ENCODE measurements at places on chromosomes 11 and 22.

- DNase-seq, result no peak
Observed at GRCh38 chr11:125399945-125400344, 96.1 kb downstream of the FEZ1 start.

DNA sequence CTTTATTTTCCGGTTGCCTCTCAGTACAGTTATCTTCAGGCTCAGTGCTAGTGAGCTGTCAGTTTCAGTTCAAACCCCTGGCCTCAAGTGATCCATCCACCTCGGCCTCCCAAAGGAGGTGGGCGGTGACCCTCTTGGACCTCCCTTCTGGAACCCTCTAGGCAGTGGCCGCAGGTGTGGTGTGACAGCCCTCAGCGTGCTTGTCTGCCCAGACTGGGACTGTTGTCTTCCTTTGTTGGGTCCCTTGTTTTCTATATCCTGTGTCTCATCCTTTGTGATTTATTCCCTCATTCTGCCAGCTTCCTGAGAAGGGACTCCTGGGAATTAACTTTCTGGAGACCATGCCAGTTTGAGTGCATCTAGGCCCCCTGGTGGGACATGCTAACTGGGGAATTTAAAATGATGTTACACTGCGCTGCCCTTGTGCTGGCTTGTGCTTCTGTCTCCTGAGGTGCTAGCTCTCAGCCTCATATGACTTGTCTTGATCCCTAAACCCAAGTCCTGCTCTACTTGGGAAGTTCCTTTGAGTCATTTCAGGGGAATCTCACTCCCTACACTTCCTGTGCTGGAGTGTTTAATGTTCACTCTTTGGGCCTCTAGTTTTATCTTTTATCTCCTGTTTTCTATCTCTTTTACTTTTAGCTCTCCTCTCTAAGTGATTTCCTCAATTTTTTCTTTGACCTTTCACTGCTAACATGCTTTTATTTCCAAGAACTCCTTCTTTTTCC lies 19.4 kb downstream of the MED15 start:
- no peak for DNase-seq

GRCh38 chr22:40480996-40481395 lies 110.6 kb downstream of the SGSM3 start:
- no peak for DNase-seq

DNA sequence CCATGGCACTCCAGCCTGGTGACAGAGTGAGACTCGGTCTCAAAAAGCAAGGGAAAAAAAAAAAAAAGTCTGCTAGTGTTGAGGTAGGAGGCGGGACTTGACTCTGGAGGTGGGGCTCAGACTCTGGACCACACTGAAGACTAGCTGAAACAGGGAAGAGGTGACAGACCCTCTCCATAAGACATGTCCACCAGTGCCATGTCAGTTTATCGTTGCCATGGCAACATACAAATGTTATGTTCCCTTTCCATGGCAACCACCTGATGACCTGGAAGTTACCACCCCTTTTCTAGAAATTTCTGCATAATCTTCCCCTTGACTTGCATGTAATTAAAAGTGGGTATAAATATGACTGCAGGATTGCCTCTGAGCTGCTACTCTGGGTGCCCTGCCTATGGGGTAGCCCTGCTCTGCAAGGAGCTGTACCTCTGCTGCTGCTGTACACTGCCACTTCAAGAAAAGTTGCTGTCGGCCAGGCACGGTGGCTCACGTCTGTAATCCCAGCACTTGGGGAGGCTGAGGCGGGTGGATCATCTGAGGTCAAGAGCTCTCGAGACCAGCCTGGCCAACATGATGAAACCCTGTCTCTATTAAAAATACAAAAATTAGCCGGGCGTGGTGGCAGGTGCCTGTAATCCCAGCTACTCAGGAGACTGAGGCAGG lies 55.1 kb downstream of the KIAA1671 start:
- DNase-seq, result no peak

GRCh38 chr22:36454916-36455570 lies 26.4 kb downstream of the TXN2 start:
- DNase-seq, result peak; percentile 96

GRCh38 chr11:15006139-15006759 lies 34.1 kb upstream of the CALCA start:
- no peak for DNase-seq

DNA sequence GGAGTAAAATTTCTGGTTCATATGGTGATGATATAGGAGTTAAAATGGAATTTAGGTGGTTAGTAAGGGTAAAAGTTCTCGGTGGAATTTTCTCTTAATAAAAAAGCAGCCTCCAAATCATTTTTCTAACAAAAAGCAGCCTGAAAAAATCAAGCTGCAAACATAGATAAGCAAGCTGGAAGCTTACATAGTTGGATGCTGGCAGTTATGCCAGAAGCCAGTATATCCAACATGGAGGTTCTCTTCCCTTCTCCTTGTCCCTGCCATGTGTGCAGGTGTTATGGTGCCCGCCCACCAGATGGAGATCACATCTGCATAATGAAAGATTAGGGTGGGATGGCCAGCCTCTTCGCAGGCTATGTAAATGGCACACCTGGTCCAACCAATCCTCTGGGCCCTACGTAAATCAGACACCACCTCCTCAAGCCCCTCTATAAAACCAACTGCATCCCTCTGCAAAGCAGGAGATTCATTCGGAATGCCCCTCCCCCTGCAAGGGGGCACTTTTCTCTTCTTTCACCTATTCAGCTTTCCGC lies 22.4 kb downstream of the PIWIL3 start:
- DNase-seq, result no peak

Measured in T-helper 1 cell (primary cell).